ENCODE measurements at places on chromosomes 3 and 15. TPM values are rescaled to one million over a fixed set of nuclear protein-coding genes. Genes with fewer than 3 reads are reported as not detected.

GRCh38 chr3:158313338-158313927 is 203.5 kb downstream of the RSRC1 start:
- DNase-seq, result no peak

- DNase-seq, result no peak
Measured at GRCh38 chr3:183491923-183492848, 63.3 kb downstream of the KLHL6 start.

Gene CCDC9B
- 66.6 TPM for total RNA-seq

DNA sequence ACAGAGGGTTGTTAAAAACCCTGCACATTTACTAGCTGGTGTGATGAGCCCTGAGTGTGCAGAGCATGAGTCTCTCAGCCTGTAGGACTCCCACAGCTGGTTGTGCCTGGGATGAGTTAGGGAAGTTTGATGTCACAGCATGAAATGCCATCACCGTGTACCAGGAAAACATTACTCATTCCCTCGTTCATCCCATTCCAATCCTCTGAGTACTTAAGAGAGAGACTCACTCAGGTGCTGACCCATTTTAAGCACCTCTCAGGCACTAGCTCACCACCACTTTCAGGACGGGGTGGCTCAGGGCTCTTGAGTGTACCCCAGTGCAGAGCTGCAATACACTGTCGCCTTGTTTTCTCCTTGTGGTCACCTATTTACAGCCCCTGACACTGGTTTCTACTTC is 18.7 kb downstream of the MGLL start:
- DNase-seq, result no peak

Gene ATP13A5
- not detected for total RNA-seq

Gene ANKRD28
- 61.3 TPM for total RNA-seq

GRCh38 chr3:73661265-73661664 is 36.5 kb upstream of the PDZRN3 start:
- DNase-seq, result no peak

DNA sequence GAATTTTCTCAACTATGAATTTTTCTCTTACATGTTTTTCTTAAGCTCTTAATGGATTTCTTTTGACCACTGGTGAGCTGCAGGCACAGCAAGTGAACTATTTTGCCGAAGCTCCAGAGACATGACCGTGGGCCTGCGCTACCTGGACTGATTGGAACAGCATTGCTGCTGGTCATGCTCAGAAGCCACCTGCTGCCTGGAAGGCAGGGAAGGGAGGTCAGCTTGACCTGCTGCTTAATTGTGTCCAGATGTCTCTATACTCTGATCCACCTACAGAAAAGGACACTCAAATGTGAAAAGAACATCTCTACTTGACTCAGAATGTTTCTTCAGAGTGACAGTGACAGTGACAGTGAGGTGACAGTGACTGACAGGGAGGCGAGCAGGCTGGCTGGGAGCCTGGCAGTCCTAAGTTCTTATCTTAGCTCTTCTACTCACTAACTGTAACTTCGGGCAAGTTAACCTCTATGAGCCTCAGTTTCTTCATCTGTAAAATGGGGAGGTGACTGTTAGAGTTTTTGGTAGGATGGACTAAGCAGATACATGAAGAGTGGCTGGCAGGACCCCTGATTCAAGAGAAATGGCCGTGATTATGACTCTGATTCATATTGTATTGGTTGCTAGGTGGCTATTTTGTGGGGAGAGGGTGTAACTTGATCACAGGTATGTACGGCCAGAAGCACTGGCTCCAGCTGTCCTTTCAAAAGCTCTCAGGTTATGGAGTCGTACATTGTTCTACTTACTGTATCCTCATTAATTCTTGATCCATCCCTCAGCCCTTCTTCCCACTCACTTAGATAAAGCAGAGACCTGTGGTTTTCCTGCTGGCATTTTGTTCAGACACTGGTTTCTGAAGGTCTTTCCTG is 54.8 kb upstream of the DLG1 start:
- no peak for DNase-seq

DNA sequence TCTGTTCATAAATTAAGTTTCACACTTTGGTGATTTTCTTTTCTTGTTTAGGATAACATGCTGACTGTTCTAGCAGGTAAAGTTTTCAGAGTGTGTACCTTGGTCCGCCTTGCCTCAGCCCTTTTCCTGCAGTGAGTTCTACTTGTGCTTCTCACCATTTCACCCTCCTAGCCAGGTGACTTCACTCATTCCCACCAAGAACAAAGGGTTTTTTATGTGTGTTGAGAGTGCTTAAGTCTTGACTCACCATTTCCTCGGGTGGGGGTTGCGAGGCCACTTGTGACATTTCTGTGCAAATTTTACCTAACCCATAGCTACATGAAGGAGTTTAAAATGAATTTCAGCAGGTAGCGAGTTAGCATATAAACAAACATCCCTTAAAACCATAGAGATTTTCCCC is 81.4 kb downstream of the C3orf38 start:
- DNase-seq, result no peak

- no peak for DNase-seq
Measured at GRCh38 chr3:6526861-6527260, 334.1 kb upstream of the GRM7 start.

All from aorta (tissue), 5 donors.